ENCODE measurements at places on chromosomes 7 and 10.

DNA sequence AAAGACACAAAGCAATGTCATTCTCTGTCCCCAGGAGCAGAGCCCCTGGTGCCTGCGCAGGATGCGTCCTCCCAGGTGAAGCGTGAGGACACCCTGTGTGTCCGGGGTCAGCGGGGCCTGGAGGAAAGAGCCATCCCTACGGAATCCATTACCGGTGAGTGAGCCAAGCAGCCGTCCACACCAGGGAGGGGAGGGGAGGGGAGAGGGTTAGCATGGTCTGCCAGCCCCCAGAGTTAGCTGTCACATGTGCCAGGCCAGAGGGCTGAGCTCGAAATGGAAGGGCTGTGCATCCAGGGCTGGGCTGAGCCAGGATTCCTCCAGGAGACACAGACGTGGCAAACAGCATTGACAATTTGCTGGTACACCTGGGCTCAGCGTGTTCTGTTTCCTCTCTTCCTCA is 15.2 kb downstream of the ZNF282 start:
- DNase-seq: no peak

DNA sequence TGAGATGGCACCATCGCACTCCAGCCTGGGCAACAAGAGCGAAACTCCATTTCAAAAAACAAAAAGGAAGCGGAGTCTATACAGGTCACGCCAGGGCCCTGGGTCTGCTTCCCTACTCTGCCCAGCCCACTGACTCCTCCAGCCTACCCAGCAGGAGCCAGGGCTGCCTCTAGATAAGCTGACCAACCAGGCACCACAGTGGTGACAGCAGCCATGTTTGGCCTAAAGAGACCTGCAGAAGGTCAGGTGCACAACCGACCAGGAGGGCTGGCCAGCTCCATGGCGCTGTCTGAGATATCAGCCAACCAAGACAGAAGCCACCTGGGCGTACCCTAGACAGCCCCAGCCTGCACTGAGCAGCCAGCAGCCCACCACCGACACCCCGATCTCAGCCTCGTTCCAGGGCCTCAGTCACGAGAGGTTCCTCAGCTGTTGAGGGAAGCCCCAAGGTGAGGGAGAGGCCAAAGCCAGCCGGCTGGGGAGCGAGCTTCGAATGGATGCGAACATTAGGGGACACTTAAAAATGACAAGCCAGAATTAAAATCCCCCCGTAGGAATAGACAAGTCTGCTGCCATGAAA is 24.4 kb upstream of the PWWP2B start:
- no peak for DNase-seq

- DNase-seq: no peak
Observed at GRCh38 chr7:94472608-94473007, 37.0 kb upstream of the CASD1 start.

DNA sequence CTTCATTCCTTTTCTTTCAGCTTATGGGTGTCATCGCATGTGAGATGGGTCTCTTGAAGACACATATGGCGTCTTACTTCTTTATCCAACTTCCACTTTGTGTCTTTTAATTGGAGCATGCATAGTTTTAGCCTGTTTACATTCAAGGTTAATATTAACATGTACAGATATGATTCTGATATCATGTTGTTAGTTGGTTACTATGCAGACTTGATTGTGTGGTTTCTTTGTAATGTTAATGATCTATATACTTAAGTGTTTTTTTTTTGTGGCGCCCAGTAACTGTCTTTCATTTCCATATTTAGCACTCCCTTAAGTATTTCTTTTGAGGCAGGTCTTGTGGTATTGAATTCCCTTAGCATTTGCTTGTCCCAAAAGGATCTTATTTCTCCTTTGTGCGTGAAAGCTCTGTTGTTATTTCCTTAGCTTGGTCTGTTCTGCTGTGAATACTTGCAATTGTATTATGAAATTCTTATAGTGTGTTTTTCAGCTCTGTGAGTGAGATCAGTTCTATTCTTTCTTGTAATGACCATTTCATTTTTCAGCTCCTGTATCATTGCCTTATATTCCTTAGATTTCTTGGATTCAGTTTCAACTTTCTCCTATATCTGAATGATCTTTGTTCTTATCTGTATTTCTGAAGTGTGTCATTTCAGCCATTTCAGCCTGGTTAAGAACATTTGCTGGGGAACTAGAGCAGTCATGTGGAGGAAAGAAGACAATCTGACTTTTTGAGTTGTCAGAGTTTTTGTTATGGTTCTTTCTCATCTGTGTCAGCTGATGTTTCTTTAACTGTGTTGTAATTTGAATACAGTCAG is 88.4 kb downstream of the ABCA13 start:
- DNase-seq: no peak

DNA sequence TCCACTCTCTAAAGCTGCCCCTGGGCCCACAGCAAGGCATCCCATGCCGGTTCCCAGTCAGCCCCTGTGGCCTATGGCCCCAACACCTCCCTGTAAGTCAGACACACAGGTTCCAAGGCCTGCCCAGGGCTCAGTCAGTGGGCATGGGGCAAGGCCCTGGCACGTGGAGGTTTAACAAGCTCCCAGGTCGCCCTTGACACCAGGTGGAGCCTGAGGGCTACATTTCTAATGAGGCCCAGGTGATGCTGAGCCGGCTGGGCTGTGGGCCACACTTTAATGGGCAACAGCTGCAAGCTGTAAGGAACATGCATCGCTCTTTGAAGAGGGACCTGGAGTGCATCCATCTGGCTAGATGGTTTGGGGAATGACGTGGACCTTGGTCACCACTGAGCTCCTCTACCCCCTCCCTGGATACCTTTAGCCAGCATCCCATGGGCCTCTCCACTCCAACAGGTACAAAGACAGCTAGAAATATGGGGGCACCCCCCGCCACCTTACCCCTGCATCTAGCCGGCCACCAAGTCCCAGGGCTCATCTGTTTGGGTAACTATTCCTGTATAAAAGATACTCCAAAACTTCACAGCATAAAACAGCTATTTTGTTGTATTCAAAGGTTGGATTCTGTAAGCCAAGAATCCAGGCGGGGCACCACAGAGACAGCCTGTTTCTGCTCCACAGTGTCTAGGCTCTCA is 122.5 kb downstream of the OAT start:
- DNase-seq: no peak

DNA sequence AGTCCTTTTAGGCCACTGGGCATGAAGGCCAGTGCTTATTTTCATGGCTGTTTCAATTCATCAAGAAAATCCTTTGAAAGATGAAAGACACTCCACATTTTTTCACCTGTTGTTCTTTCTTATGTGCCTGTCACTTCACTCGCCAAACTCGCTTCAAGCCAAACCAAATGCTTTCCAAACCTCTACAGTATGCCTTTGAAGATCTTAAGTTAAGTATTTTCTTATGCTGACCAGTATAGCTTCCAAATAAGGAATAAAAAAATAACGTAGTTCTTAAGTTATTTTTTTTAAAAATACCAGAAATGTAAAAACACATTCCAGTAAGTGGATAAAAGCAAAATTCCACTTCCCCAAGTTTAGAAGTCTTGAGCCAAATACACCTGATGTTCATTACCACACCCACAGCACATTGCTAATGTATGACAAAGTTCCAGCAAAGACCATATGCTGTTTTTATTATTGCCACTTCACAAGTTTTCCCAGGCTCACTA is 186.1 kb downstream of the MTERF1 start:
- no peak for DNase-seq

- no peak for DNase-seq
Observed at GRCh38 chr10:1529806-1530413, 207.4 kb downstream of the ADARB2 start.

- no peak for DNase-seq
Observed at GRCh38 chr10:13724484-13724883, 137.7 kb downstream of the PRPF18 start.

DNA sequence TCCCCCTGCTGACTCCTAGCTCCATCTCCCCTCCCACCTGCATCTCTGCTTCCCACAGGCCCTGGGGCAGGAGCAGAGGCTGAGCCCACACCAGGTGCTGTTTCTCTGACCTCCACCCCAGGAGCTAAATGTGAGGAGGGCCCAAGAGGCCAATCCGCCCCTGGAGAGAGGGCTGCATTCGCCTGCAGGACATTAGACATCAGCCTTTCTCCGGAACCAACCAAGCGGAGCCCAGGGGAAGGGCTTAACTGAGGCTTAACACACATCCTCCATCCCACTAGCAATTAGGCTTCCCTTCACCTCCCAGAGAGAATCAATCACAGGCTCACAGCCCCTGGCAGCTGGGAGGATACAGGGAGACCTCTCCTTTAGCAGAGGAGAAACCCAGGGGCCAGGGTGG is 50.5 kb downstream of the SH3PXD2A start:
- DNase-seq: no peak

DNA sequence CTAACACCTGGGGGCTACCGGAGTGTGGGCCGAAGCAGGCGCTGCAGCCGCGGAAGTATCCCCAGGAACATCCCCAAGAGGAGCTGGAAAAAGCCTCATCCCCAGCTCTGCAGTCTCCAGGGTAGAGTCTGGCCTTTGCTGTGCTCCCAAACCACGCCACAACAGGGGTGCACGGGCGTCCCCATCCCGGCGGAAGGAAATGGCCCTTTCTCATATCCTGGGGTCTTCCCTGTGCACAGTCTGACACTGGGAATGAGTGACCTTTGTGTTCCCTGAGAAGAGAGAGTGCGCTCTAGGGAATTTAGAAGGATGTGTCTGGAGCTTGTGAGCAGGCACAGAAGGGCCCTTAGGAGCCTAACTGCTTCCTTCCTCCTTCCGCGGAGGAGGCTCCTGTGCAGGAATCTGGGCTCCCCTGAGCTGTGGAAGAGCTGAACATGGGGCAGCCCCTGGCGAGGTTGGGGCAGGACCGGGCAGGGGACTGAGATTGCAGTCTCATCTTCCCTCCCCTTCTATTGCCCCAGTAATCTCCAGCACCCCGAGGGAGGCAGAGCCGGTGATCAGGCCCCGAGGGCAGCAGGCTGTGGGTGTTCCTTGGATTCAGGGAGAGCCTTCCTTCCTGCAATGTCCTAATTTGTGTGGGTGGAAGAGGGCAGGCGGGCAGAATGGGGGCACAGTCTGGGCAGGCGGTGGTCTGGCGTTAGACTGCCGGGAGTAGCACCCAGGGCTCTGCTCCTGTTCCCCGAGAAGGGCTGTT is 1.3 kb downstream of the REPIN1 start:
- DNase-seq: no peak

GRCh38 chr10:91860885-91861284 is 48.4 kb downstream of the FGFBP3 start:
- no peak for DNase-seq

DNA sequence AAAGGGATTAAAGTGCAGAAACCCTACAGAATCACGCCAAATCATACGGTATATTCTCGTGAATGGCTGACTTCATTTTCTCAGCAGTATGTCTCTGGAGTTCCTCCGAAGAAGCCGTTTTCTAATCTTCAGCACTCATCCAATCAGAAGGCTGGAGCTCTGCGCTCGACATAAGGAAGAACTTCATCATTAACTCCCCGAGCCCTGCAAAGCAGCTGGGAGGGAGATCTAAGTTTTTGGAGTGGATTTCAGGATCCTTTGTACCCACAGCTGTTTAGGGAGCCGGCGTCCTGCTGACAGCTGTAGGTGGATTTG is 40.7 kb upstream of the SDK1 start:
- DNase-seq: no peak

DNA sequence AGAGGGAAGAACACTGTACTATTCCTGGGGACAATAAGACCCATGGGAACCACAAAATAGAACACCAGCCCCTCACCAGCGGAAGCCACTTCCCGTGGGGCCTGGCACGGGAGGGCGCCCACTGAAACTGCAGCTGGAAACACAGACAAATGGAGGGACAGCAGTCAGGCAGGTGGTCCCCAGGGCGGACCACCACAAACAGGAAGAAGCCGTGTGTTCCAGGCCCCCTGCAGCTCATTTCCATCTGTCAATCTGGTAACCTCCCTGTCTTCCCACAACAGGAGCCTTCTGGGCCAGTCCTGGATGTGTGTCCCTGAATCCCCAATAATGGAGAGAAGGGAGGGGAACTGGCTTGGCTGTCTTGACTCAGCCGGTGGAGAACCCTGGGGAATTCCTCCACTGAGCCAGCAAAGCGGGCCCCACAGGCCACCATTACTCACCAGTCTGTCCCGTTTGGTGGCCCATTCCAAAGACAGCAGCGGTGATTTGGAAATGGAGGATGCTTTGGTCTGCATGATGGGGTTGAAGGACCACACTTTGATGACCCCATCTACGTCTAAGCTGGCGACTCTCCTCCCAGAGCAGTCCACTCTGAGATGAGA is 16.7 kb downstream of the WDR91 start:
- no peak for DNase-seq

GRCh38 chr7:63065684-63066083 is 933.0 kb upstream of the ZNF722 start:
- no peak for DNase-seq

DNA sequence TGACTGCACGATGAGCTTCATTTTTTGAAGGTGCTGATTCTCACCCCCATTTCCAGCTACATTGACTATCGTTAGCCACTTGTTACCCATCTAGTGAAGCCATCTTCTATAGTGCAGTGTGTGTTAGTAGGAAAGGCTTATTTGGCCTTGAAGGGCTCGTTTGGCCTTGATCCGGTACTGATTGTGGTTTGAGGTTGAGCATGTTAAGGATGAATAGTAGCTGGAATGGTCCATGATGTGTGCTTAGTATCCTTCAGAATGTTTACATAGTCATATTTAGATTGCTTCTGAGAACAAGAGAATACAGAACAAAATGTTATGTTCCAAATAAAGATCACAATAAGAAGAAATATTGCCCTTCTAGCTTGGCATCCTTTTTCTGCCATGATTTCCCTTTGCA is 591.5 kb downstream of the AUTS2 start:
- DNase-seq: no peak

DNA sequence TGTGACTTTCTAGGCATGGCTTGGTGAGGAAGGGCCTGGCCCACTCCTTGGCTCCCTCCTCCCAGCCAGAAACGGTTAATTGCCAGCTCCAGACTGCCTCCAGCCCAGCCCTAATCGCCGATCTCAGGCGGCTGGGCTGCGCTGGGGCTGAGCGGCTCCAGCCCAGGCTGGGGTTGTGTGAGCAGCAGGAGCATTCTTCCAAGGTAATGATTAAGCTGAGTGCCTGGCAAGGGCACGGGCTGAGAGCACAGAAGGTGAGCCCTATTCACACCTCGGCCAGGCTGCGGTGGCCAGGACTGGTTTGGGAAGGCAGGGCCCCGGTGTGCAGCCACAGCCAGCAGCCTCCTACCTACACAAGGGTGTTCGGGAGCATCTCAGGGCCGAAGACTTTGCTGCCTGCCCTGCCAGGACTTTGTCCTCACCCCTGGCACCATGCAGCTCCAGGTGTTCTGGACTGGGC is at the start of gene TMEM72:
Gene TMEM72 (plus strand): TSS at position 257 of the 460 bp plus-strand sequence. CDS start 176 bp downstream, at position 433.
- DNase-seq: no peak

GRCh38 chr7:96179837-96180236 is 142.1 kb downstream of the SLC25A13 start:
- DNase-seq: no peak

DNA sequence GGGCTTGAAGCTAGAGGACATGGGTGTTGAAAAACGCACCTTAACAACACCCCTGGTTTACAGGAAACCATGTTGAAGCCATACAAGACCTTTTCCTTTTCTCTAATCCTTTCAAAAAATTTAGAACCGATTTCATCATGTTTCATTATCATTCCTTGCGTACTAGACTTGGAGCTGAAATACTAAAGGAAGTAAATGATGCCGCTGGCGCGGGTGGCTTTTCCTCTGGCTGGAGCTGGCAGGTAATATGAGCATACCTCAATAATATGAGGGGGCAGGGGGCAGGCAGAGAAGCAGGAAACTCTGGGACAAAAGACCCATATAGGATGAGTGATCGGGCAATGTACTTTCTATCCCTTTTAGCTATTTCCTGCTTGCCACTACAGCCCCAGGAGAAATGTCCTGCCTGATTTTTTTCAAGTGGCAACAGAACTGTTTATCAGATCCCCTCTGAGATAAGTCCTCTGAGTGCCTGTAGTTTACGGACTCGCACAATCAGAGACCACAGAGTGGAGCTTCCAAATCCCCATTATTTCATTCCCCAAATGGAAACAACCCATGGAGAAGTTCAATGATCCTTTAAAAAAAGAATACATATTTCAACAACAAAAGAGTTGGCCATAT is 450.1 kb downstream of the KCNMA1 start:
- DNase-seq: no peak
